Omental fat pad (tissue), 4 donors: ENCODE measurements at places on chromosomes 2 and 18.

- no peak for DNase-seq
Measured at GRCh38 chr2:26616706-26617587, 24.2 kb downstream of the CIB4 start.

- no peak for DNase-seq
Measured at GRCh38 chr2:196510246-196510645, 129.3 kb upstream of the CCDC150 start.

DNA sequence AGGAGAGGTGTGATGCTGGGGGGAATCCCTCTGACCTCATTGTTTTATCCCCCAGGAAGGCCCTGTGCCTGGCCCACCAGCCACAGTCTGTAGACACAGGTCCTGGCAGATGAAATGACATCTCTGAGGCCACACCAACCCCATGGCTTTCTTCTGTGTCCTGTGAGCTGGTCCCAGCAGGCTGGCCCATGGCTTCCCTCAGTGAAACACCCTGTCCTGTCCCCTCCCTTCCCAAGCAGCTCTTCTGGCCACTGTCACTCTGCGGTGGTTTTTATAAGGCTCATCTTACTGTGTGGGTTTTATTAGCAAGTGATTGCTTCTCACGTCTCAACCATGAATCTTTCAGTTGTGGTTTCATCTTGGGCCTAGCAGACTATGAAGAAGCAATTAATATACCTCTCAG lies 102.8 kb upstream of the STPG4 start:
- no peak for DNase-seq

DNA sequence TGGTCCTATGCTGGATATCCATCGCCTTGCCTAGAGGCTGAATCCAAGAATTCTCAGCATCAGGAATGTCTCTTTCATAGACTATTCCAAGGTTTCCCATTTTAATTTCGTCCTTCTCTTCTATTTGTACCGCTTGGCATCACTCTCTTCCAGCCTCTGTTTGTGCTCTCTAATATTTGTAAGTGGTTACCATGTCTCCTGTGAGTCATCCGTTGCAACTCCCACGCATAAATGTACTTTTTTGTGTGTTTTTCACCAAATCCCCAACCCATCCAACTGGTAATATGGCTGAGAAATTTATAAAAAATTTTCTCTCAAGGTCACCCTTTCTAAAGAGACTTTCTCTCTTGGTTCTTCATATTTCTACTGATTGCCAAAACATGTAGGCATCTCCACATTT lies 21.8 kb downstream of the COLEC12 start:
- DNase-seq = no peak

DNA sequence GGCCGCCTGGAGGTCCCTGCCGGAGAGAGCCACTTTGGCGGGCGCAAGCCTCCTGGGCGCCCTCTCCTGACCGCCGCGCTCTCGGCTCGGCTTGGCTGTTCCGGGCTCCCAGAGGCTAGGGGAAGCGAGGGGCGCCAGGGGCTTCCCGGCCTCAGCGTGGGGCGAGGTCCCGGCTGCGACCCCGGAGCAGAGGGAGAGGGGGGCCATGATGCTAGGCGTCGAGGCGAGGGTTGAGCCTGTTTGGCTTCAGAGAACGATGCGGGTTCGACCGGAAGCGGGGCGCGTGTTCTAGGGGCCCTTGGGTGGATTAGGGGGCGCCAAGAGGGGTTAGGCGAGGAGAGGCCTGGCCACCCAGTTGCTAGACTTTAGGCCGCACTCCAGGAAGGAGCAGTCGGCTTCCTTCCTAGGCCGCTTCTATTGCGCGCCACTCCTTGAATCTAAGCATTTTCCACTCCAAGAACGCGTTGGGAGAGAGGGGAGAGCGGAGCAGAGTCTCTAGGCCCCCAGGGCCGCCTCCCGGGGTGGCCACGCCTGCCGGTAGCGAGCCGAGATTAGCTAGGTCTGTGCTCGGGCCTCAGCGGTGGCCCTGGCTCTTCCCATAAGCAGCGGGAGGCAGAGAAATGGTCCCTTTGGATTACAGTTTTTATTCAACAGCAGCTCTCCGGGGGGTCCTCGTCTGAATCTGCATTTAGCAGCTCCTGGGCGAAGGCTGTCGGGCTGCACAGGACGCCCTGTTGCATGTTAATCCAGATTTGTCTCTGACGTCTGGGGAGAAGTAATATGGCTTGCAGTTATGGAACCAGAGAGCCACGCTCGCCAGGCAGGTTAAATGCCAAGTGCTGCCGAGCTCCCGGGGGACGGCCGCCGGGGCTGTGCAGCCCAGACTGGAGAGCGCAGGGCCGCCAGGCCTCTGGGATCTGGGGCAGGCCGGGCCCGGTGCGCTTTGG lies 11.3 kb downstream of the MEIS1 start:
- no peak for DNase-seq

- no peak for DNase-seq
Measured at GRCh38 chr18:924987-925386, 20.3 kb downstream of the ADCYAP1 start.

DNA sequence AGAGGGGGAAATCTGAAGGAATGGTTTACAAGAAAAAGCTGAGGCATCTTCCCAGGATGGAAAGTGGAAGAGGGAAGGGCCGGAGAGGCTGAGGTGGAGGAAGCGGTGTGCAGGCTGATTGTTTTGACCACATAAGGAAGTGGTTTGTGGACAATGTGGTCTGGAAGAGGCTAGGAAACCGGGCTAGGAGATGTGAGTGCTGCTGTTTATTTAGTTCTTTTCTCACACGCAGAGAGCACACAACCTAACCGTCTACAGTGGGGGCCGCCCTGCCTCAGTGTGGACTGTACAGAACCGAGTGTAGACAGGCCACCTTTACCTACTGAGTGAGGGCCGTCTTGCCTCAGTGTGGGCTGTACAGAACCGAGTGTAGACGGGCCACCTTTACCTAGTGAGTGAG lies 251.7 kb upstream of the PXDN start:
- no peak for DNase-seq

DNA sequence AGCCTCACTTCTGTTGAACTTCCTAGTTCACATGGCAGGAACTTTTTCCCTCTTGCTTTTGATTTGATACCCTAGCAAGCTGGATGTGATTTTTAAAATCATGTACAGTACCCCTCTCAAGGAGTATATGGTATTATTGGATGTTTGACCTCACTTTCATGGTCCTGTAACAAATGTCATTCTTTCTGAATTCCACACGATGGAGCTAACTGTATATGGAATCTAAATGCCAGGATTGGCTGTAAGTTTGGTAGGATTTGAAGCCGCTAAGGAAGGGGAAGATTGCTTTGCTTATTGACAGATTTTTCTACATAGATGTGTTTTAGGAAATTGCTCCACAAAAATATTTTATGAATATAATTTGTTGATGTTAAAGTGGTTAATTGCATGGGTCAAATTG lies 18.3 kb downstream of the MAIP1 start:
- no peak for DNase-seq

GRCh38 chr2:26727641-26728561 lies 35.4 kb downstream of the KCNK3 start:
- no peak for DNase-seq

DNA sequence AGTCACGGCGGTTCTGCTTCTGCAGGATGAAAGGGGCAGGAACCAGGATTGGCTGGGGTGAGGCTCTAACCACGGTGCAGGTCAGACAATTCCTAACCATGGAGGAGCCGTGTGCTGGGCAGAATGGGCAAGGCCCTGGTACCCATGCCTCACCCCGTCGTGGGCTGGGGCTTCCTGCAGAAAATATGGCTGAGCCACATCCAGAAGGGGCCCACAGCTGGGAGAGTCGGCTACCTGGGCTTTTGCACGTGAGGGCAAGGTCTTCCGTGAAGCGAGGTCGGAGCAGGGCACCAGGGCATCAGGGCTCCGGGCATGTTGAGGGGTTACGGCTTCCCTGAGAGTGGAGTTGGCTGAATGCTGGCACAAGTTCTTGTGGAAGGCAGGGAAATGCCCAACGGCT lies 147.8 kb downstream of the ARHGAP28 start:
- DNase-seq = no peak

- peak; percentile 64 for DNase-seq
Measured at GRCh38 chr2:46297546-46298271, 502 bp downstream of the EPAS1 start.

DNA sequence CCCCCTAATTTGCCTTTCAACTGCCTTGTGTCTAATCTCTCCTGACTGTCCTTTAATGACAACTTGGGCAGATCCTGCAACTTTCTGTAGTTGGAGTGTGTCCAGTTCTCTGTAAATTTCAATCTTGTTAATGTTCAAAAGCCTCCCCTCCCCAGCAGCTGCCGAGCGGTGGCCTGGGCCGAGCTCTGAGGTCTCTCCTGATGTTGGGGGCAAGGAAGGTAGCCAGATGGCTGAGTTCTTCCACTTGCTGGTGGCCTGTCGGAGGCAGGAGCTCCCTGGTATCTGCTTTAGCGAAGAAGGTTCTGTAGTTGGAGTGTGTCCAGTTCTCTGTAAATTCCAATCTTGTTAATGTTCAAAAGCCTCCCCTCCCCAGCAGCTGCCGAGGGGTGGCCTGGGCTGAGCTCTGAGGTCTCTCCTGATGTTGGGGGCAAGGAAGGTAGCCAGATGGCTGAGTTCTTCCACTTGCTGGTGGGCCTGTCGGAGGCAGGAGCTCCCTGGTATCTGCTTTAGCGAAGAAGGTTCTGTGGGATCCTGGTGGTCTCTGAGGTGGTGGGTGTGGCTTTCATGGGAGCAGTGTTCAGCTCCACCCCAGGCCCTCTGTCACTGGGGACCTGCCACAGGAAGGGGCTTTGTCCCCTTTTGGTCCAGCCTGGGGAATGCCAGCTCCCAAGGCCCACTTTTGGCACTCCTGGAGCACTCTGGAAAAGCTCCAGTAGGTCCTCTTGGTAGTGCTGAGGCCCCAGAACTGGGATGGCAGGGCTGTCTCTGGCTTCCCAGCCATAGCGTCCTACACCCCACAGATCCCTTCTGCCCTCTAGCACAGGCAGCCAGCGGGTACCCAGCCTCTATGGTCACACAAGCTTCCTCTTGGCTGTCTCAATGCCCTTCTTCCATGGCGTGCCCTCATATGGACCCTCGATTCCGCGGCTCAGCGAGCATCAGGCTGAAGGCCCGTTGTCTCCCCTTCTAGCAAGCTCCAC lies 211.9 kb downstream of the ALPK2 start:
- DNase-seq = no peak

DNA sequence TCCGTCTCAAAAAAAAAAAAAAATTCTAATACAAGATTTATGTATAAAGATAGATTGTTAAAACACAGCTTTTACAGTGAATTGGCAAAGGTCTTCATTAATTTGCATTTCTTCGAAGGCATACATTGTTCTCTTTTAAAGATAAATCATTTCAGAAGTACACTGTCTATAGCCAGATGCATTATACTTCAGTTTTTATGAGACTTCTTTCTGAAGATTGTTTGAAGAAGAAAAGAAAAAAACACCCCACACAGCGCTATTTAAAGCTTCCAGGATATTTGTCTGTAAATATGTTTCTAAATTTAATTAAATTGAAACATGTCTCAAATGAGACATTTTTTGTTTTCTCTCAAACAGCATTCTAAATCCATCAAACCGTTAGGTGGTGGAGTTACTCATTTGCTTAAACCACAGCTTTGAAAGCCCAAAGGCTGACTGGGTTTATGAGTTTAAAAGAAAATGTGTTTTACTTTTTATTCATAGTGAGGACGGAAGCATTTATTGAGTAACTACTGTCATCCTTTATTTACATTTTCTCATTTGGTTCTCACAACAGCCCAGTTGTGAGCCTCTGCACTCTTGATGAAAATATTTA lies 42.4 kb upstream of the C1GALT1C1L start:
- DNase-seq = no peak

DNA sequence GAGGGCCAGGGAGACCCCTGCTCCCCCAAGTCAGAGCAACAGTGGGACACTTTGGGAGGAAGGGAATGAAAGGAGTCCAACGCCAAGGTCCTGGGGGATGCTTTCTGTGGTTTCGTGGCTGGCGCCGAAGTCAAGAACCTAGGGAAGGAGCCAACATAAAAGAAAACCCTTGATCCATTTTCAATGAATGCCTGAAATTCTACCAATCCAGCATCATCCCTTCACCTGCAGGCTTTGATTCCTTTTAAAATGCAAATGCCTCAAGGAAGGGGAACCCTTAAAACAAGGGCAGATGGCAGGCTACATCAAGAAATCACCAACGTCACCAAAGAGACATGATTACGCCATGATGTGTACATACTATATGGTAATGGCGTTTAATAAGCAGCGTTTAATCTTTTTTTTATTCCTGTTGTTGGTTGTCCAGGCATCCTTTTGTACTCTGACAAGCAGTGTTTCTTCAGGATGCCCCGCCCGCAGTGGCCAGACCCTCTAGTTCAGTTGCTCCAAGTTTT lies 123.3 kb upstream of the SLC1A4 start:
- no peak for DNase-seq
